ENCODE measurements at places on chromosomes 7 and 10. TPM values are rescaled to one million over a fixed set of nuclear protein-coding genes. Genes with fewer than 3 reads are reported as not detected.

GRCh38 chr10:101968286-101968939 is 87.6 kb downstream of the ARMH3 start:
- DNase-seq = no peak
- peaks cover 3% of the 10 kb centered on the region for H3K4me1 ChIP-seq
- no peaks in the 10 kb centered on the region for H3K27me3 ChIP-seq

DNA sequence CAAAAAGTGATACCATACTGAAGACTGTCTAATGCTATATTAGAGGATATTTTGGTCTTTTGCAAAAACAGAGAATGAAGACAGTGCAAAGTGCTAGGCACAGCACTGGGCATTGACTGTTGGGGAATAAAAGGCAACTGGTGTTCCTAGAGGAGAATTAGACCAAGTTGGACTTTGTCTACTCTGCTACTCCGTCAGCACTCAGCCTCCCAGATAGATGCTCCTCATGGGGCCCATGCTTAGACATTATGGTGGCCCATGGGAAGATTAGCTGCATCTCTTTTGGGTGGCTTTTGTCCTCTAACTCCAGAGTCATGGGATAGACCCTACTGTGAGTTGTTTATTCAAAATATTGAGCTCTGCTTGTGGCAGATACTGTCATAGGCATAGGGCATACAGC is 113.5 kb downstream of the RBM20 start:
- DNase-seq = no peak
- H3K36me3 ChIP-seq = no peaks in the 10 kb centered on the region
- no peak overlapping the region for H3K27ac ChIP-seq
- H3K27me3 ChIP-seq = no peaks in the 10 kb centered on the region
- no peaks in the 10 kb centered on the region for H3K4me1 ChIP-seq
- H3K4me3 ChIP-seq = no peak overlapping the region

GRCh38 chr10:22958338-22958737 is 30.5 kb downstream of the ARMC3 start:
- peaks cover 4% of the 10 kb centered on the region for H3K36me3 ChIP-seq
- H3K4me1 ChIP-seq = peaks cover 7% of the 10 kb centered on the region
- no peak overlapping the region for H3K4me3 ChIP-seq
- no peak overlapping the region for H3K27ac ChIP-seq
- DNase-seq = no peak
- no peaks in the 10 kb centered on the region for H3K27me3 ChIP-seq

DNA sequence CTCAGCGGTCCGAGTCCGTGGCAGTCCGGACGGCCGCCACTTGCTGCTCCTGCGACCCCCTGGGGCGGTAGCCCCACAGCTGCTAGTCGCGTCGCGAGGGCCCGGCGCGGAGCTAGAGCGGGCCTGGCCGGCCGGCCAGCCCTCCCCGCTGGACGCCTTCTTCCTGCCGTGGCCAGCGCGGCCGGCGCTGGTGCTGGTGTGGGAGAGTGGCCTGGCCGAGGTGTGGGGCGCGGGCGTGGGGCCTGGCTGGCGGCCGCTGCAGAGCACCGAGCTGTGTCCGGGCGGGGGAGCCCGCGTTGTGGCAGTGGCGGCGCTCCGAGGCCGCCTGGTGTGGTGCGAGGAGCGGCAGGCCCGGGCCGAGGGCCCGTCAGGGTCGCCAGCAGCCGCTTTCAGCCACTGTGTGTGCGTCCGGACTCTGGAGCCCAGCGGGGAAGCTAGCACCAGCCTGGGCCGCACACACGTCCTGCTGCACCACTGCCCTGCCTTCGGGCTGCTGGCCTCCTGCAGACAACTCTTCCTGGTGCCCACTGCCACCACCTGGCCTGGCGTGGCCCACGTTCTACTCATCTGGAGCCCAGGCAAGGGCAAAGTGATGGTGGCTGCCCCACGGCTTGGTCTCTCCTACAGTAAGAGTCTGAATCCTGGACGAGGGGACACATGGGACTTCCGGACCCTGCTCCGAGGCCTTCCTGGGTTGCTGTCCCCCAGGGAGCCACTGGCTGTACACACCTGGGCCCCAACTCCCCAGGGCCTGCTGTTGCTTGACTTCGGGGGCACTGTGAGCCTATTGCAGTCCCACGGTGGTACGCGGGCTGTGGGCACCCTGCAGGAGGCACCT is 631 bp downstream of the HPS6 start:
- peaks cover 16% of the 10 kb centered on the region for H3K27me3 ChIP-seq
- H3K36me3 ChIP-seq = no peaks in the 10 kb centered on the region
- peak; percentile 25 for DNase-seq
- peak overlapping the region; percentile 91 for H3K27ac ChIP-seq
- peaks cover 6% of the 10 kb centered on the region for H3K4me1 ChIP-seq
- H3K4me3 ChIP-seq = peak overlapping the region; percentile 83

GRCh38 chr7:79293655-79294142 is 159.8 kb downstream of the MAGI2 start:
- no peaks in the 10 kb centered on the region for H3K36me3 ChIP-seq
- no peak overlapping the region for H3K27ac ChIP-seq
- peaks cover 5% of the 10 kb centered on the region for H3K4me1 ChIP-seq
- H3K27me3 ChIP-seq = no peaks in the 10 kb centered on the region
- DNase-seq = no peak

DNA sequence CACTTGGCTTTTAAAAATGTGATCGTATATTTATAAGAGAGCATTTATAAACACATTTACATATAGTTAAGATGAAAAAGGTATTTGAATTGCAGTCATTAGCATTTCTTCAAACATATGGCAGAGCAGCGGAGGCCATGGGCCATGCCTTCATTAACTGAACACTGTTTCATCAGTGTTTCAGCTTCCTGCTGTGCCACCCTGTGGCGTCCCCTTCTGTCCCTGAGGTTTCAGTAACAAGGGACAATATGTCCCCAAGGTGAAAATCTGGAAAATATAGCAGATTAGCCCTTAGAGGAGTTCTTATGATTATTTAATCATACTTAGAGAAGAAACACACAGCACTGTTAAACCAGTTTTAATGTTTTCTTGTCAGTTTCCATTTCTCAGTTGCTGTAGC is 577.8 kb downstream of the ETV1 start:
- no peak overlapping the region for H3K27ac ChIP-seq
- peaks cover 2% of the 10 kb centered on the region for H3K36me3 ChIP-seq
- H3K4me1 ChIP-seq = peaks cover 26% of the 10 kb centered on the region
- H3K27me3 ChIP-seq = no peaks in the 10 kb centered on the region

GRCh38 chr10:80502621-80503583 is 34.8 kb upstream of the SH2D4B start:
- peaks cover 8% of the 10 kb centered on the region for H3K36me3 ChIP-seq
- H3K4me1 ChIP-seq = peaks cover 74% of the 10 kb centered on the region
- no peak overlapping the region for H3K4me3 ChIP-seq
- peak overlapping the region; percentile 40 for H3K27ac ChIP-seq
- H3K27me3 ChIP-seq = no peaks in the 10 kb centered on the region
- DNase-seq = no peak

IL15RA gene
- total RNA-seq = 0.48 TPM

UCN3 gene
- 1.3 TPM for total RNA-seq

PNLIPRP1 gene
- not detected for total RNA-seq

PTPRN2 gene
- total RNA-seq = 9.4 TPM

CTTNBP2 gene
- 14.0 TPM for total RNA-seq

CCDC201 gene
- not detected for total RNA-seq

CALCR gene
- not detected for total RNA-seq
